NCI-H187 treated with DMSO at 0.1 percent for 48 hours (cell line): ENCODE measurements at places on chromosomes 1 and 21.

DNA sequence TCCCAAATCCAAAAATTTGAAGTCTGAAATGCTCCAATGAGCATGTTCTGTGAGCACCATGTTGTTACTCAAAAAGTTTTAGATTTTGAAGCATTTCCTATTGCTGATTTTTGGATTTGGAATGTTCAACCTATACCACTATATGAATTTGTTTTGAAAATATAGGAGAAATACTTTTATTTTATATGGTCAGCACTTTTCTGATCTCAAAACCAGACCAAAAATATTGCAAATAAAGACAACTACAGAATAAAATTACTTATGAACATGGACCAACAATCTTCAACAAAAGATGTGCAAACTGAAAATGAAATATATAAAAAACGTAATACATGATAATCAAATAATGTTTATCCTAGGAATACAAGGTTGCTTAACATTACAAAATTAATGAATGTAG lies 73.7 kb upstream of the APOBEC4 start:
- no peak for DNase-seq

DNA sequence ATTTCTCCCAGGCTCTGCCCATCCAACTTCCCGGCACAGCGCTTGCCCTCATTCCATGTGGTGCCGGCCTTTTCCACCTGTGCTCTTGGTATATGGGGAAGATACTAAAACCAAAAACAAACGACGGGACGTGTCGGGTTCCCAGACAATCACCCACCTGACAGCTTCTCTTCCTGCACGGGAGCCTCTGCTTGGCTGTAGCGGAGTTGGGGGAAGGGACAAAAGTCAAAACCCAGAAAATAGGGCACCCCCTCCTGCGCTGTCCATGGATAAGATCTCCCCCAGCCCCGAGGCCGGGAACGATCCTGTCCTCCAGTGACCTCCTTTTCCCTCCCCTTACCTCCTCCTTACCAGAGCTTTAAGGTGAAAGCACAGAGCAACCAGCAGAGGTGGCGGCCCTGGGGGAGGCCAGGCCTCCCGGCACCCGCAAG lies 640 bp downstream of the JTB start:
- no peak for DNase-seq

DNA sequence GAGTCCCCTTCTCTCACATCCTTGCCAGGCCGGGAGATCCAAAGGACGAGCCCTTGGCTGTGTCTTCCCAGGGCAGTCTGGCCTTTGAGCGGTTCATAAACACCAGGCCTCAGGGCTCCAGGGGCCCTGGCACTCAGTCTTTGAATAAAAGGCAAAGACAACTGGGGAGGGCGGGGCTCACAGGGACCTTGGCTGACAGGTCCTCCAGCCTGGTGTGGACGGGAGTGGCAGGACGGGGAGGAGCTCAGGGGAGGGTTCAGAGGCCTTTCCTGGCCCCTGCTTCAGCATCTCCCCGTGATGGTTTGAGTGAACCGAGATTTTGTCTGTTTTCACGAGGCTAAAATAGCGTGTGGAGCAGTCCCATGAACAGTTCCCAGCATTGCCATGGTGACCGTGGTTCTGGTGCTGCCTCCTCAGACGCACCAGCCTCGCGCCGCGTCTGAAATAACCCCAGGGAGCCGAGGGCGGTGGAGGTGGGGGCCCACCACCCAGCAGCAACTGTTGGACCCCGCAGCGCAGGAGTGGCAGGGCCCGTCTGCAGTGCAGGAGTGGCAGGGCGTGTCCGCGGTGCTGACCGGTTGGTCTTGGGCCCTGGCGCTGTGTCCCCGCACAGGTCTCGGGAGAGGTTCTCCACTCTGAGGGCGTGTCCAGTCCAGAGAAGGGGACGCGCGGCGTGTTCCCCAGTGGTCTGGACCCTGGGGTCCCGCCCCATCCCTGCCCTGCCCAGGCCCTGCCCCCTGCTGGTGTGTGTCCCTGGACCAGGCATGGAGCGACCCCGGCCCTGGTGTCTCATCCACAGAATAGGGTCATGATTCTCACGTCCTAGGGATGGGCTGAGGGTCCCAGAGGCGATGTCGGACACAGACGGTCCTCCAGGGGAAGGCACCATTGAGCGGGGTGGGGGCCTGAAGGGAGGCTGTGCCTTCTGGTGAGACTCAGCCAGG lies 7.1 kb upstream of the PRKCZ start:
- DNase-seq, result no peak

- DNase-seq, result no peak
Observed at GRCh38 chr1:225842788-225843425, 33.0 kb downstream of the EPHX1 start.

GRCh38 chr1:169091480-169091941 lies 15.0 kb upstream of the ATP1B1 start:
- DNase-seq, result no peak

DNA sequence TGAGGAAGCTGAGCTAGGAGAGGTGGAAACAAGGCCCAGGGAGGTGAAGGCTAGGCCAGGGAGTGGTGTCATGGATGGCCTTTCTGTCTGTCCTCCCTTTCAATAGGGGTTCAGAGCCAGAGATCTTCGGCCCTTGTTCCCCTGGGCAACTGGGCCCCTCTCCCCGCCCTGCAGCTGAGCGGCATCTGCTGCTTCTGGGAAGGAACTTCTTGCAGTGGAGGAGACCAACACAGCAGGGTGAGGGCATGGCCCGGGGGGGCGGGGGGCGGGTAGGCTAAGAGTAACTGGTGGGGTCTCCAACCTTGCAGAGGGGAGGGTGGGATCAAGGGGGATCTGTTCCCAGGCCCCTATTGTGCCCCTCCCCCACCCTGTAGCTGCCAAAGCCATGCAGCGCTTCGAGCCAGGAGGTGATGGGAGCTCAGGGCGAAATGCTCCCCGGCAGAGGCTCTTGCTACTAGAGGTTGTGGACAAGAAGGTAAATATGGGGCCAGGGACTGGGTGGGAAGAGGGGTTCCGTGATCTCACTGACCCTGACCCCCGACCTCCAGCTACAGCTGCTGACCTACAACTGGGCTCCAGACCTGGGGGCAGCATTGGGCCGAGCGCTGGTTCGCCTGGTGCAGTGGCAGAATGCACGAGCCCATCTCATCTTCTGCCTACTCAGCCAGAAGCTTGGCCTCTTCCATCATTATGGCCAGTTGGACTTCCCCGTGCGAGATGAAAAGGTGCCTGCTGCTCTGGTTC lies 11.7 kb downstream of the HYI start:
- DNase-seq, result no peak

DNA sequence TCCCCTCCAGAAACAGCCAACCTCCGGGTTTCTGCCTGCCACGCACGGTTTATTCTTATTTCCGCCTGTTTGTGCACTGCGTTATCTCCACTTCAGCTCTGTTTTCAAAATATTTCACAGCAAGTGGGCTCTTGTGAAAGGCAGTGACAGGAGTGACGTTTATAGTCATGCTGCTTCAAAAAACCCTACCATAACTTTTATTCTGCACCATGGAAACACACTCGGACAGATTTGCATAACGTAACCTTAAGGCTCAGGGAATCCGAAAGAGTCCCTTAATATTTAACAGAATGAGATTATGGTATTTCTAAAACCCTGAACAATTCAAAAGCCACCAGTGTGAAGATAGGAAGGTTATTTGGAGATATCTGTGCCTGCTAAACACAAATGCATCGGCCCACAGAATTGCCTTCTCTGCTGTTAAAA lies 782 bp upstream of the SDE2 start:
- no peak for DNase-seq

DNA sequence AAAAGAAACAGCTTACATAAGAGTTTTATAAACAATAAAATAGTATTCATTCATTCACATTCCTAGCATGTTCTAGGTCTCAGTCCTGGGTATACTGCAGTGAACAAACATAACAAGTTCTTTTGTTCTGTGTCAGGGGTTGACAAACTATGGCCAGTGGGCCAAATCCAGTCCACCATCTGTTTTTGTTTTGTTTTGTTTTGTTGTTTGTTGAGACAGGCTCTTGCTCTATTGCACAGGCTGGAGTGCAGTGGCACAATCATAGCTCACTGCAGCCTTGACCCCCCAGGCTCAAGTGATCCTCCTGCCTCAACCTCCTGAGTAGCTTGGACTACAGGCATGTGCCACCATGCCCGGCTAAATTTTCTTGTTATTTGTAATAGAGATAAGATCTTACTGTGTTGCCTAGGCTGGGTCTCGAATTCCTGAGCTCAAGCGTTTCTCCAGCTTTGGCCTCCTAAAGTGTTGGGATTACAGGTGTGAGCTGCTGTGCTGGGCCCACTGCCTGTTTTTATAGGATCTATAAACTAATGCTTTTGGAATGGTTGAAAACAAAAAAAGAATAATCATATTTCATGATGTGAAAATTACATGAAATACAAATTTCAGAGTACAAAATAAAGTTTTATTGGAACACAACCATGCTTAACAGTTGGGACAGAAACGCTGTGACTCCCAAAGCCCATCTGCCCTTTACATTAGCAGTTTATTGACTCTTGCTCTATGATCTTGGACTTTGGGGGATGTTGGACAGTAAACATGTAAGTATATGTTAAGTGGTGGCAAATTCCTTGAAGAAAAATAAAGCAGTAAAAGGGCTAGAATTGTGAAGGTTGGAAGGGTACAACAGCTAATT lies 17.9 kb downstream of the CAPZA1 start:
- no peak for DNase-seq
